GM23338 (cell line): ENCODE measurements at places on chromosomes 5 and 9. TPM values are rescaled to one million over a fixed set of nuclear protein-coding genes. Genes with fewer than 3 reads are reported as not detected.

DNA sequence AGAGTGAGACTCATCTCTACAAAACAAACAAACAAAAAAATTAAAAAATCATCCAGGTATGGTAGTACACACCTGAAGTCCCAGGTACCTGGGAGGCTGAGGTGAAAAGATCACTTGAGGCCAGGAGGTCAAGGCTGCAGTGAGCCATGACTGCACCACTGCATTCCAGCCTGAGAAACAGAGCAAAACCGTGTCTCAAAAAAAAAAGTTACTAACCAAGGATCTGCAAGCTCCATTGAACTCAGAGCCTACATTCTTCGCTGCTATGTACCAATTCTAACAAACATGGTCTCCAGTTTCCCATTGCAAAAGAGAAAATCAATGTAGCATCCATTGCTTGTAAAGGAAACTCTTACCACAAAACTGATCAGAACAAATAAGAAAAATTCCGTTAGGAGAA is 33.5 kb downstream of the MTMR12 start:
- no peak overlapping the region for H3K4me3 ChIP-seq
- peaks cover 60% of the 10 kb centered on the region for H3K4me1 ChIP-seq
- DNase-seq, result no peak
- no peaks in the 10 kb centered on the region for H3K36me3 ChIP-seq

GRCh38 chr9:7316166-7316795 is 483.3 kb downstream of the DMAC1 start:
- H3K27me3 ChIP-seq, result no peaks in the 10 kb centered on the region
- peaks cover 16% of the 10 kb centered on the region for H3K4me1 ChIP-seq
- no peak for DNase-seq
- no peaks in the 10 kb centered on the region; the same call in none of the 2 replicates for H3K36me3 ChIP-seq

STPG3 gene
- total RNA-seq, result not detected in 2 replicates

GRCh38 chr5:133624316-133624715 is 12.0 kb upstream of the FSTL4 start:
- no peak overlapping the region for H3K27ac ChIP-seq
- no peak overlapping the region for H3K4me3 ChIP-seq
- DNase-seq, result no peak
- H3K4me1 ChIP-seq, result no peaks in the 10 kb centered on the region

- H3K4me3 ChIP-seq, result no peak overlapping the region
- no peak for DNase-seq
- no peaks in the 10 kb centered on the region for H3K4me1 ChIP-seq
- no peak overlapping the region for H3K27ac ChIP-seq
- no peaks in the 10 kb centered on the region for H3K27me3 ChIP-seq
Measured at GRCh38 chr5:1535646-1536045, 11.9 kb upstream of the LPCAT1 start.

DNA sequence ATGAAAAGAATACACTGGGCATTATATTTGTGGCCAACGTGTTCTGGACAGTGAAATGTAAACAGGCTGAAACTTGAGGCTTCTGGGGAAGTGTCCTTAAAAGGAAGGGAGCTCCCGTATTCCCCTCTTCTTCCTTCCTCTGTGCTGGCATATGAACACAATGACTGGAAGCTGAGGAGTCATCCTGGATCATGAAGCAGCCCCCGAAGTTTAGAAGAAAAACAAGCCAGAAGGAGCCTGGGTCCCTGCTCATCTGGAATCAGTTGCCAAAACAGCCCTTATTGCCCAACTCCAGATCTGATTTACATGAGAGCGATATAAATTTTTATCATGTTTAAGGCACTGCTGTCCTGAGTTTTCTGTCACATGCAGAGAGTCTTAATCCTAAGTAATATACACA is 65.4 kb upstream of the SLC1A1 start:
- peaks cover 5% of the 10 kb centered on the region; the same call in 1 of the 2 replicates for H3K4me1 ChIP-seq
- DNase-seq, result no peak
- no peaks in the 10 kb centered on the region for H3K36me3 ChIP-seq
